ENCODE measurements at places on chromosomes 7 and 10. TPM values are rescaled to one million over a fixed set of nuclear protein-coding genes. Genes with fewer than 3 reads are reported as not detected.

DNA sequence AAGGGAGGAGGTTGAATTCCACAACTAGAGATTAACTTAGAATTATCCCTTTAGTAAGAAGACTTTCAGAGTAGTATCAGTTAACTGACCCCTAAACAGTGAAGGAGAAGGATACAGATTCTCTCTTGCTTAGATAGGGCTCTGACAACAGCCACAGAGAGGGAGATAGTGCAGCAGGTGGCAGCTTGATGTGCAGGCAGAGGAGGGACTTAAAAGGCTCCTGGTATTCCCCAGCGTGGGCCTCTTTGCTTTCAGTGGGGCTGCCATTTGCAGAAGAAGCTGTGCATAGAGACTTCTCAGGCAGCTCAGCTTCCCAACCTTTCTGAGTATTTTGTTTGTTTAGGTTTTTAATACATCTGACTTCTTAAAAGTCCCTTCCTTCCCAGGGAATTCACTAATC is 16.0 kb downstream of the FZD1 start:
- DNase-seq, result no peak

TBX20 gene
- not detected for total RNA-seq

GRCh38 chr7:54326592-54327167 is 215.5 kb upstream of the VSTM2A start:
- DNase-seq, result no peak

GPR26 gene
- not detected for total RNA-seq

AKR1C2 gene
- total RNA-seq, result 10.6 TPM

ACTR3C gene
- total RNA-seq, result 0.50 TPM

- DNase-seq, result no peak
These were observed 1177.4 kb upstream of the PHF14 start for GRCh38 chr7:9796241-9796640.

TACC2 gene
- total RNA-seq, result 7.6 TPM

DNA sequence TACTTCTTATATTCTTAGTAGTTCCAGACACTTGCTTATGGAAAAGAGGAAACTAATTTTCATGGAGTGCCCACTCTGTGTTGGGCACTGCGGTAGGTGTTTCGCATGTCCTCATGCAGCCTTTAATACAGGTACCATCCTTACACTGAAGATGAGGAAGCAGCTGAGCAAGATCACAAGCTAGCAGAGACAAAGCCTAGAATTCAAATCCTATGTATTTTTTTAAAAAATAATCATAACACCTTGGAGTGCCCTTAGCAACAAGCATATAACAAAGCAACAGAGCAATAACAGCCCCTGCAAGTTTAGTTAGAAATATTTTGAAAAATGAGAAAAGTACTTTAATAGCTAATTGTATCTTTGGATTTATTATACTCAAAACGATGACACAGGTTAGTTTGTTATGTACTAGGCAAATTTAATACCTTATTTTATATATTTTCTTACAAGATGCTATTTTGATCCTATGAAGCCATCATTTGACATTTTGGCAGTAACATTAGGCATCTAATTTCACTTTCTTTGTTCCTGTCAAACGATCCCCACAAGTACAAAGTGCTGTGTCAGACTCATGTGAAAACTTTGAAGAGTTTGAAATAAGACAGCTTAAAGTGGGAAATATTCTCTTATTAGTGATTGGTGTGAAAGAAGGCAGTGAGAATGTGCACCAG is 245.8 kb downstream of the CDK14 start:
- no peak for DNase-seq

DNA sequence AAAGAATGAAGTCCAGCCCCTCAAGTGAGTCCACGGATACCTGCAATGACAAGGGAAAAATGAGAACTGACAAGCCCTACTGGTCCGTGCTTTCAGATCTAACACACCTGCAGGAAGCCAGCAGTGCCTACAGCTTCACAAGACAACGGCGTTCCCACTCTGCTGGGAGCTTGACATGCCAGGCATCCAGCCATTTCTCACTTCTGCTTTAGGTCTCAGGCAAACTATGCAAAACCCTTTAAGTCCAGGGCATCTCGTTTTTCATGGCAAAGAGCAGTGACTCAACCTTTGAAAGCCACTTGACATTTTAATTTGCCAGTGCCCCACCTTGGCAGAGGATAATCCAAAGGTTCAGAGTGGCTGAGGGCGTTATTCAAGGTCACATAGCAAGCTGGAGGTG is 49.1 kb upstream of the GPAM start:
- DNase-seq, result no peak

GRCh38 chr7:101823596-101823995 is 6.2 kb downstream of the CUX1 start:
- no peak for DNase-seq

- DNase-seq, result no peak
These were observed 22.8 kb downstream of the MAD1L1 start for GRCh38 chr7:2209961-2210323.

- DNase-seq, result peak; percentile 61
These were observed 504.6 kb upstream of the MKI67 start for GRCh38 chr10:128630787-128631252.

- no peak for DNase-seq
These were observed 67.7 kb downstream of the HK1 start for GRCh38 chr10:69345890-69346474.

All from fibroblast of lung (primary cell).